A549 treated with CORT108297 at 1 μM for 4 hours (cell line): ENCODE measurements at places on chromosomes 1 and 21. TPM values are rescaled to one million over a fixed set of nuclear protein-coding genes. Genes with fewer than 3 reads are reported as not detected.

PRSS38 gene
- total RNA-seq = not detected in 5 replicates

NPR1 gene
- total RNA-seq = 0.82 to 1.1 TPM (median 1.0 TPM) in 5 replicates

TNFAIP8L2 gene
- not detected in 5 replicates for total RNA-seq

ANGEL2 gene
- total RNA-seq = 14.1 to 19.8 TPM (median 16.6 TPM) in 5 replicates

SPRR2A gene
- not detected in 5 replicates for total RNA-seq

CFAP107 gene
- not detected in 5 replicates for total RNA-seq

FRRS1 gene
- 1.8 to 2.2 TPM (median 1.8 TPM) in 5 replicates for total RNA-seq

RHBDL2 gene
- total RNA-seq = 2.5 to 2.7 TPM (median 2.5 TPM) in 5 replicates

HTR1D gene
- 13.1 to 16.2 TPM (median 14.4 TPM) in 5 replicates for total RNA-seq

PDPN gene
- not detected in 5 replicates for total RNA-seq

CD48 gene
- total RNA-seq = not detected in 5 replicates

CYP4A11 gene
- total RNA-seq = not detected in 5 replicates

ARID1A gene
- 30.8 to 32.8 TPM (median 32.5 TPM) in 5 replicates for total RNA-seq

DNM3 gene
- 0.44 to 1.1 TPM (median 0.75 TPM) in 5 replicates for total RNA-seq

DRAM2 gene
- 17.7 to 21.4 TPM (median 20.5 TPM) in 5 replicates for total RNA-seq

TPTE gene
- not detected in 5 replicates for total RNA-seq

SEMA6C gene
- 1.3 to 2.5 TPM (median 1.9 TPM) in 5 replicates for total RNA-seq

NHLH1 gene
- 0.23 to 0.74 TPM (median 0.37 TPM) in 5 replicates for total RNA-seq

IL22RA1 gene
- total RNA-seq = 3.8 to 5.5 TPM (median 4.8 TPM) in 5 replicates

LCE2A gene
- total RNA-seq = not detected in 5 replicates

S100A9 gene
- total RNA-seq = 0.36 to 1.1 TPM (median 0.50 TPM) in 5 replicates

GJA9 gene
- total RNA-seq = not detected in 5 replicates

PCNX2 gene
- 8.5 to 12.9 TPM (median 11.7 TPM) in 5 replicates for total RNA-seq

OLIG2 gene
- total RNA-seq = not detected in 5 replicates

FMO3 gene
- total RNA-seq = not detected in 5 replicates

GPX7 gene
- total RNA-seq = not detected in 5 replicates

PRAMEF11 gene
- total RNA-seq = not detected in 5 replicates

HMCN1 gene
- total RNA-seq = 0.02 to 0.13 TPM (median 0.06 TPM) in 5 replicates

TOR1AIP1 gene
- 29.2 to 37.1 TPM (median 29.8 TPM) in 5 replicates for total RNA-seq

POGK gene
- total RNA-seq = 25.8 to 29.8 TPM (median 27.1 TPM) in 5 replicates

CRYBG2 gene
- 1.2 to 2.6 TPM (median 1.8 TPM) in 5 replicates for total RNA-seq

LRRC38 gene
- 0.04 TPM in 1 of 5 replicates, not detected in the others for total RNA-seq

LPAR3 gene
- 0.22 to 0.62 TPM (median 0.26 TPM) in 5 replicates for total RNA-seq

DCDC2B gene
- not detected in 5 replicates for total RNA-seq

PGBD5 gene
- total RNA-seq = 0.65 to 0.85 TPM (median 0.70 TPM) in 5 replicates

S100B gene
- not detected in 5 replicates for total RNA-seq

OR2T2 gene
- not detected in 5 replicates for total RNA-seq

DCST1 gene
- total RNA-seq = 0.07 to 0.08 TPM in 2 of 5 replicates, not detected in the others

SPRR2G gene
- total RNA-seq = not detected in 5 replicates

KRTAP21-3 gene
- total RNA-seq = not detected in 5 replicates

GPR161 gene
- 9.5 to 17.8 TPM (median 15.2 TPM) in 5 replicates for total RNA-seq
